G401 (cell line): ENCODE measurements at places on chromosomes 1 and 21. TPM values are rescaled to one million over a fixed set of nuclear protein-coding genes. Genes with fewer than 3 reads are reported as not detected.

PADI1 gene
- total RNA-seq: not detected in 2 replicates

PADI2 gene
- 0.10 and 0.62 TPM in 2 replicates for total RNA-seq

TAS1R1 gene
- not detected in 2 replicates for total RNA-seq

GNAI3 gene
- 6.8 and 8.9 TPM in 2 replicates for total RNA-seq
